CD14-positive monocyte (primary cell): ENCODE measurements at places on chromosomes 6 and 20. TPM values are rescaled to one million over a fixed set of nuclear protein-coding genes. Genes with fewer than 3 reads are reported as not detected.

Gene MCHR2
- polyA plus RNA-seq: not detected

Gene AGER
- 38.5 and 55.0 TPM in 2 replicates for polyA plus RNA-seq

Gene ATP6V1G2
- not detected for polyA plus RNA-seq

Gene WFDC5
- polyA plus RNA-seq: not detected

Gene C20orf144
- polyA plus RNA-seq: not detected

Gene IL17A
- polyA plus RNA-seq: not detected

Gene KIAA1755
- not detected for polyA plus RNA-seq

Gene KCNQ2
- polyA plus RNA-seq: not detected

Gene HDGFL1
- polyA plus RNA-seq: not detected

Gene OR2B6
- not detected for polyA plus RNA-seq

Gene C6orf15
- polyA plus RNA-seq: not detected

Gene SIRPD
- polyA plus RNA-seq: 13.0 TPM

Gene GSTA1
- not detected for polyA plus RNA-seq

Gene CST7
- 1.2 and 1.8 TPM in 2 replicates for polyA plus RNA-seq

Gene TNF
- 7.1 and 13.1 TPM in 2 replicates for polyA plus RNA-seq

Gene COX4I2
- not detected in 2 replicates for polyA plus RNA-seq

Gene FAM184A
- not detected for polyA plus RNA-seq

Gene SLC13A3
- not detected for polyA plus RNA-seq

Gene NRSN1
- not detected for polyA plus RNA-seq

Gene NEURL2
- polyA plus RNA-seq: not detected

Gene TGM2
- polyA plus RNA-seq: 0.47 TPM

Gene FOXA2
- polyA plus RNA-seq: not detected

Gene BMP5
- not detected in 2 replicates for polyA plus RNA-seq

Gene CLIC5
- not detected for polyA plus RNA-seq

Gene C6orf52
- polyA plus RNA-seq: not detected

Gene GABRR2
- polyA plus RNA-seq: 1.4 and 3.7 TPM in 2 replicates

Gene MLIP
- polyA plus RNA-seq: not detected

Gene SLC35F1
- polyA plus RNA-seq: not detected in 2 replicates

Gene OXT
- not detected in 2 replicates for polyA plus RNA-seq

Gene GSTA2
- not detected for polyA plus RNA-seq

Gene STAU1
- polyA plus RNA-seq: 17.3 TPM

Gene HCK
- 430 and 517 TPM in 2 replicates for polyA plus RNA-seq

Gene DSP
- not detected in 2 replicates for polyA plus RNA-seq

Gene OOEP
- not detected for polyA plus RNA-seq

Gene COL9A3
- 4.4 and 5.2 TPM in 2 replicates for polyA plus RNA-seq

Gene SIRPB2
- 136 and 174 TPM in 2 replicates for polyA plus RNA-seq

Gene TBXT
- polyA plus RNA-seq: not detected

Gene L3MBTL3
- polyA plus RNA-seq: 3.7 TPM

Gene CD93
- 52.7 and 170 TPM in 2 replicates for polyA plus RNA-seq

Gene ZC3H12D
- 4.7 and 5.6 TPM in 2 replicates for polyA plus RNA-seq

Gene ANGPT4
- polyA plus RNA-seq: 0.07 and 0.08 TPM in 2 replicates

Gene RCAN2
- not detected in 2 replicates for polyA plus RNA-seq

Gene RALGAPA2
- 6.2 TPM for polyA plus RNA-seq

Gene MUC22
- not detected in 2 replicates for polyA plus RNA-seq

Gene NMBR
- not detected in 2 replicates for polyA plus RNA-seq

Gene HLA-F
- 283 TPM for polyA plus RNA-seq

Gene ZSCAN31
- 0.35 TPM in 1 of 2 replicates, not detected in the other for polyA plus RNA-seq

Gene SPATA2
- polyA plus RNA-seq: 3.9 TPM

Gene BIRC7
- not detected for polyA plus RNA-seq

Gene EDN3
- polyA plus RNA-seq: not detected

Gene MAS1
- polyA plus RNA-seq: not detected

Gene FAXC
- not detected for polyA plus RNA-seq

Gene TMEM217
- 0.09 TPM in 2 replicates for polyA plus RNA-seq

Gene SPINT4
- polyA plus RNA-seq: not detected in 2 replicates
